ENCODE measurements at places on chromosomes 12 and 14.

DNA sequence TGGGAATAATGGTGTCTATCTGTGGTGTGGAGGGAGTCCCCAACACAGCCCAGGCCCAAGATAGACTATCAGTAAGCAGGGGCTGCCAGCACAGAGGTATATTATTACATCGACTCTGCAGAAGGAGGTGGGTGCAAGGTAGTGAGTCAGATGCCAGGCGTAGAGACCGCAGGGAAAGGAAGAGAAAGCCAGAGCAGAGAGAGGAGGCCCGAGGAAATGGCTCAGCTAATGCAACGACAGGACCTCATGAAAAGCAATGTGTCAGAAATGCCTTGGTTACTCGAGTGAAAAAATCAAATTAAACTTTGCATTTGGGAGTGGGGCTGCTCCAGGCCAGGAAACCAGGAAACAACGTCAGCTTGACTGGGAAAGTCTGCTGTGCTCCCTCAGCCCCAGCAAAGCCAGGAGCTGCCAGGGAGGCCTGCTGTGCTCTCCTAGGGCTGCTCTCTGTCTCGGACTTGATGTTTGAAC is 173.2 kb downstream of the SUDS3 start:
- no peak for DNase-seq

GRCh38 chr12:98699586-98699985 is 54.5 kb downstream of the APAF1 start:
- DNase-seq = no peak

DNA sequence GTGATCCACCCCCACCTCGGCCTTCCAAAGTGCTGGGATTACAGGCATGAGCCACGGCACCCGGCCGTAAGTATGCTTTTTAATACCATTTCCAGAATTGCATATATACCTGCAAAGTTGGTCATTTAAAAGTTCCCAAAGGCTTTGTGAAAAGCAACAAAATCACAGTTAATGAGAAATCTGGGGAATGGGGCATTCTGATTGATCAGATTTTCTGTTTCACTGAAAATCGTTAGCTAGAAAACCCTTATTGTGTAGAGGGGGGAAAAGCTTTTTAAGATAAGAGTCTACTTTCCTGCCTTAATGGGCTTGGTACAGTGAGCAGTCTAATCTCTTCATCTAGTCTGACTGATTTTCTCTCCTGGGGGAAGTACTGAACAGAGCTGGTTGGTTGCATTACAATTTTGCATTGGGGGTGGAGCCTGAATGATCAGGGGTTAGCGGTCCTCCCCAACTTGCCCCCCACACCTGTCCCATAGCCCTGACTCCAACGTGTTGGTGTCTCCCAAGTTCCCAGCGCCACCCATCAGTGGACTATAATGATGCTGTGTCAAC is 23.8 kb downstream of the IL31 start:
- DNase-seq = no peak

DNA sequence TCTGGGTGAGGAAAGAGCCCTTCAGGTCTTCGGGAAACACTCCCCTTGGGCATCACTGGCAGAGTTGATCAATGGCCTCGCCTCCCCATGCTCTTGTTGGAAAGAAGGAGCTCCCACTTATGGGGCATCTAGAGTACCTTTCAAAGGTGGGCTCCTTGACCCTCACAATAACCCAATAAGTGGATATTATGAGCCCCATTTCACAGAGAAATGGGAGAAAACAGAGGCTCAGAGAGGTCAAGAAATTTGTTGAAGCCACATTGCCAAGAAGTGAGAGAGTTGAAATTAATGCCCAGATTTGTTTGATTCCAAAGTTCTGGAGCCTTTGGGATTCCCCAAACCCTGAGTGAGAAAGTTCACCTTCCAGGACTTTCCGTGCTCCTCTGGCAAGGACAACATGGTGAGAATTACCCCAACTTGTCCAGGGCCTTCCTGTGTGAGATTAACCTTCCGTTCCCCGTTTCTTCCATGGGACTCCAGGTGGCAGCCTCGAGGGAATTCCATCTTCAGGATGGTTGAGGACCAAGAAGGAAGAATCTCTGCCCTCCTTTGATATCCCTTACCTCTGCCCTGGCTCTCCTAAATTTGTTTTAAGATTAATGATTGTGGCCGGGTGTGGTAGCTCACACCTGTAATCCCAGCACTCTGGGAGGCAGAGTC is 7.5 kb upstream of the CHD4 start:
- no peak for DNase-seq

DNA sequence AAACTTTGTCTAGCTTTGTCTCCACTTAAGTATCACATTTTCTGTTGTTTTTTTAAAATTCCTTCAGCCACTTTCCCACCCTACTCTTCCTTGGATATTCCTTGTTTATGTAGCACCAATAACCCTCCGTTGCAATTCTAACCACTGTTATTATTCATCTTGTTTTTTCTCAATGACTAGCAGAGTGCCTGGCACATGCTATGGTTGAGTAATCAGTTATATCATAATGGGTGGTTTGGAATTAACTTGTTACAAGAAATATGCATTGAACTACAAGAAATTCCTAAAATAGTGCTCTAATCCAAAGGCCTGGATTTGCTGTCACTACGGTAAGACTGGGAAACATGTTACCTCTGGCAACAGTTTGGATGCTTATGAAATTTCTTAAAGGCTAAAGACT is 756.6 kb downstream of the NOVA1 start:
- DNase-seq = no peak

GRCh38 chr14:41766772-41767171 is 160.1 kb downstream of the LRFN5 start:
- no peak for DNase-seq

- no peak for DNase-seq
These were observed 165.3 kb upstream of the PRMT8 start for GRCh38 chr12:3325736-3326135.

DNA sequence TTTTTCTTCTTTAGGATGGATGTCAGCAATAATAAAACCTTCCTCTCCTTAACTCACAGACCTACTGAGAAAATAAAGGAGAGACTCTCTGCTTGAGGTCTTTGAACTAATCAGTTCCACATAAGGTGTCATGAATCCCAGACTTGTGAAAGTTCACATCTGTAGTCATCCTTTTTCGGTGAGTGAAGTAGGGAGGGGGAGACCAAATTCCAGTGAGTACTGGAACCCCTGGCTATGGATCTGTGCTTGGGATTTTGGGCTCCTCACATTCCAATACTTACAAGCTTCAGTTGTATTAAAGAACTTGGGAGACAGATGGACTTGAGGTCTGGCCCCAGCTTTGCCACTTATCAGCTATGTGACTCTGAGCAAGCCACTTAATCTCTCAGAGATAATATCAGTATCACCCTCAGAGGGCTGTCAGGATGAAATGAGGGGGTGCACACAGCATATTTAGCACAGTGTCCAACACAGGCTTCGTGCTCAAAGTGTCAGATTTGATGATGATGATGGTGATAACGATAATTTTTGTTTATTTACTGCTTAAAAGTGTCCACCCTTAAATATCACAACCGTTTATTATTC is 34.8 kb upstream of the APPL2 start:
- DNase-seq = no peak

DNA sequence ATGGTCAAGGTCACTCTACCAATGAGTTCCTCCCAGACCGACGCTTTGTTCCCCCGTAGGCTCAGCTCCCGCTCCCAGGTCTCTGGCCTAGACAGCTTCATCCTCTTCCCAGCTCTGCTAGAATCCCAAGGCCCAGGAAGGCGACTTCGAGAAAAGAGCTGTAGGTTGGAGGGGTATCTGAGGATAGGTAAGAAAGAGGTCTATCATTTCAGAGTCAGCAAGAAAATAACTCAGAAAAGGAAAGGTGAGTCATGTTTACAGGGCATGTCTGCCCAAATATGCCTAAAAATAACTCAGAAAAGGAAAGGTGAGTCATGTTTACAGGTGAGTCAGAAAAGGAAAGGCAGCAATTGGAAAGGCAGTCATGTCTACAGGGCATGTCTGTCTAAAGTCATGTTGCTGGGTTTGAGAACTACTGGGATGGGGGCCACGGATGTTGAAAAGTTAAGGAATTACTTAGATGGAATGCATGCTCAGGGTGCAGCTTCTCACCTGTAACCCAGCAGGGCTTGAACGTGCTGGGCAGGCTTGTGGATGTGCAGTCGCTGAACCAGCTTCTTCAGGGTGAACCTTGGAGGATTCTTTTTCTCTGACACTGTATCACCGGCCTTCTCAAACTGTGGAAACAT is 12.2 kb downstream of the TEP1 start:
- peak; percentile 9 for DNase-seq

- DNase-seq = no peak
These were observed 3.3 kb upstream of the SCARB1 start for GRCh38 chr12:124866883-124867400.

DNA sequence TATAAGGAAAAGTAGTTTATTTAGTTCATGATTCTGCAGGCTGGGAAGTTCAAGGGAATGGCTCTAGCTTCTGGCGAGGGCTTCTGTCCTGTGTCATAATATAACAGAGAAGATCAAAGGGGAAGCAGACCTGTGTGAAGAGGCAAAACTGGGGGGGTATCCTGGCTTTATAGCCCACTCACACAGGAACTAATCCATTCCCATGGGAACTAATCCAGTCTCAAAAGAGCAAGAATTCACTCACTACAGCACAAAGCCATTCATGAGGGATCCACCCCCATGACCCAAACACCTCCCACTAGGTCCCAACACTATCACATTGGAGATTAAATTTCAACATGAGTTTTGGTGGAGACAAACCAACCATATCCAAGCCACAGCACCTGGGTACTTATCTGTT is 6.9 kb downstream of the ALDH6A1 start:
- no peak for DNase-seq

DNA sequence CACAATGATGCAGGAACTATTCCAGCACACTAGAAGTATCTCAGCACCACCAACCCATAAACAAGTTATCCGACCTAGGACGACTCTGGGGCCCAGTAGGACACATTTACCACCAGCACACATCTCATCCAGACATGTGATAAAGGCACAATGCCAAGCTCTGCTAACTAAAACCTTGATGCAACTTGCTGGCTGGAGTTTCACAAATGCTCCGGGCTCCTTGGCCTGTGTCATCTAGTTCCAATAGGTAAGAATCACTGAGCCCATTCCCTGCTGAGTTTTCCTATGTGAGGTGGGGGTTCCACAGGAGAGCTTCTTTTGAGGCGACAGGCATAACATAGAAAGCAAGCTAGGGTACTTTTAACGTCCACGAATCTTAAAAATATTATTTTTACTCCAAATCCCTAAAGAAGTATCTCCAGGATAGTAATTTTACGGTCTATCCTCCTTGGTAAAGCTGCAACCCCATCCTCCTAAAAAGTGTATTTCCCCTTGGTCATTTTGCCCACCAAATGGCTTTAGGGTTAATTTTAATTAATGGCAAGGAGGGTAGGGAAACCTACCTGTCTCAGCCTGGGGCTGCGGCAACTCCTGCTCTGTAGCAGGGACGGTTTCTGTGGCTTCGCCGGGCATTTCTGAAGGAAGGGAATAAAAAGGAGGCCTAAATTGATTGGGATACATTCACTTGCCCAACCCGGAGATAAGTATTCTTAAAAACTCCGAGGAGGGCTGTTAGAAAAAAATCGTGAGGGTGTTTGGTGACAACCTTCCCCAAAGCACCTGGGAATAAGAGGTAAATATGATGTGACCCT is 1.0 kb downstream of the NACA start:
- DNase-seq = no peak

DNA sequence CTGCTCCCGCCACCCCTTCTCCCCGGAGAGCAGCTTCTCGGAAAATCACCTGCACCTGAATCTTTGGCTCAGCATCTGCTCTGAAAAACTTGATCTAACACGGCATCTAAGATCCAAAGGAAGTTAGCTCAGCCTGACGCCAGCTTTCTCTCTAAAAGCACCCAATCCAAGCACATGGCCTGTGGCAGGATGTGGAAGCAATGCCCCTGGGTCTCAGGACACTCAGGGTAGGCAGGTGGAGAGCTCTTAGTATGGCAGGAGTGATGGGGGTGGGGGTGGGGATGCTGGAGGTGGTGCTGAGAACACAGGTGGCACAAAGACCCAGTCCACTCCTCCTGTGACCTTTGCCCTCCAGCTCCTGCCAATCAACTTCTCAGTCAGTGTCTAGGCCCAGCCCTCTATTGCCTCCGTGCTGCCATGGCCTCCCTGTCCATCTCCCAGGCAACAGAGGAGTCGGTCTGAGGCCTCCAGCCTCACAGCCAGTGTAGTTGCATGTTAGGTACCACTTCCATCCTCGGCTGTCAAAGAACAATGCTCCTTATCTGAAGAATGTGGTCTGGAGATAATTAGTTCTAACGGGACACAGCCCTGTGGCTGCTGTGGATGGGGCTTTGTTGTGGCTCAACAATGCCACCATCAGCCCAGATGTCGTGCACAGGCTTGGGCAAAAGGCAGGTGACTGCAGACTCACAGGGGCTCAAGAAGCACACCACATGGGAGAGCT is 180.0 kb upstream of the C14orf180 start:
- no peak for DNase-seq

GRCh38 chr12:124696693-124697476 is 129.5 kb upstream of the NCOR2 start:
- DNase-seq = no peak

- peak; percentile 56 for DNase-seq
These were observed 311.9 kb downstream of the DUSP6 start for GRCh38 chr12:89040146-89040964.

DNA sequence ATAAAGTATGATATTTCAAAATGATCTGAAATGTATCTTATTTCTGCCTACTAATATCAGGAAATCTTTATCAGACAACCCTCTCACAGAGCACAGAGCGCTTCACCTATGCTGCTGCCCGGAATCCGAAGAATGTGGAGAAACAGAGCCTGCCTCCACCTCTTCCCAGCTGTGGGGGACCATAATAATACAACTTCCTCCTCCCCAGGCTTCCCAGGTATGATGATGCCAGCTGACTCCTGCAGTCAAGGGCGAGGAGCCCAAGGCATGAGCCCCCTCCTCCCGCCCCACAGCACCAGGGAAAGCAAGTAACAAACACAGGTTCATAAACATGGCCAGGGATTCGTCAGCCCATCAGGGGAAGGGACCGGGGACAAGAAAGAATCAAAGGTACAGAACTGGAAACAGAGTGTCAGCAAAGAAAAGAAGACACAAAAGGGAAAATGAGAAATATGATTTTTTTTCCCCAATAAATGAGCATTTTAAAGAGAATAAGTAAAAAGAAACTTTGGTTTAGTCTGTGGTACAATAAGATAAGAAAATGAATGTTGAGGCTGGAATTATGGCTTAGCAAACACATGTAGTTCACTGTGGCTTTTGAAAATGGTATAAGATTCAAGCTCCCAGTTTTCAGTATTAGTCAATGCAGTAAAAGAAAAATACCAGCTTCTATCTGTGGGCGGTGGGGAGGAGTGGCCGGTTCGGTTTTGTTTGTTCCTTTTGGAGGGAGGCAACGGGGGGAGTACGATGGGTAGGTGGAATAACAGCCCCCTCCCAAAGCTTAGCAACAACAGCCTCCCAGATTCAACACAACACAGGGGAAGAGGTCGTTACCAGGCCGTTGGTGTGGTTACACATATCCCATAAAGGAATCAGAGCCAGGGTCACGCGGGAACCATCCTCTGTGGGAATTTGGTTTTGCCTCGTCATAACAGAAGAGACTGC is 68.3 kb downstream of the SETD3 start:
- DNase-seq = peak; percentile 10

- DNase-seq = no peak
These were observed 8.4 kb downstream of the PITPNM2 start for GRCh38 chr12:123142518-123142840.

DNA sequence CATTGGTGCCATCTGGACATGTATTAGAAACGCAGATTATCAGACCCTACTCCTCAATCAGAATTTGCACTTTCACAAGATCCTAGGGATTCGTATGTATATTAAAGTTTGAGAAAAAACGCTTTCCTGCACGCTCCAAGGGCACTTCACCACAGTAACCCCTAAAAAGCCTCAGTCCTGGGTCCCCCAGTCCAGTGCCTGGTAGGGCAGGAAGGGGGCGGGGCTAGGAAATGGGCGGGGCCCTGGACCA is 369 bp downstream of the DEPDC4 start:
- peak; percentile 96 for DNase-seq

Measured in activated CD4-positive, alpha-beta T cell treated with anti-CD3 and anti-CD28 coated beads for 24 hours (primary cell).